ENCODE measurements at places on chromosomes 13 and 19. TPM values are rescaled to one million over a fixed set of nuclear protein-coding genes. Genes with fewer than 3 reads are reported as not detected.
A peak's percentile ranks its signal among the peaks of the same experiment; 100 is the strongest.

- H3K4me3 ChIP-seq, result no peak overlapping the region
- no peak overlapping the region for H3K27ac ChIP-seq
- H3K27me3 ChIP-seq, result no peaks in the 10 kb centered on the region
- DNase-seq, result no peak
- H3K36me3 ChIP-seq, result peaks cover 93% of the 10 kb centered on the region
- no peaks in the 10 kb centered on the region for H3K4me1 ChIP-seq
Measured at GRCh38 chr19:55240713-55241020, 12.1 kb upstream of the TMEM86B start.

- no peak for DNase-seq
- no peak overlapping the region for H3K4me3 ChIP-seq
- no peak overlapping the region for H3K27ac ChIP-seq
- H3K4me1 ChIP-seq, result no peaks in the 10 kb centered on the region
- no peaks in the 10 kb centered on the region for H3K36me3 ChIP-seq
Measured at GRCh38 chr19:30060531-30061222, 118.6 kb downstream of the URI1 start.

- no peak overlapping the region for H3K4me3 ChIP-seq
- H3K4me1 ChIP-seq, result peaks cover 2% of the 10 kb centered on the region
- no peaks in the 10 kb centered on the region for H3K36me3 ChIP-seq
Measured at GRCh38 chr13:110868720-110869119, 46.1 kb downstream of the ANKRD10 start.

DNA sequence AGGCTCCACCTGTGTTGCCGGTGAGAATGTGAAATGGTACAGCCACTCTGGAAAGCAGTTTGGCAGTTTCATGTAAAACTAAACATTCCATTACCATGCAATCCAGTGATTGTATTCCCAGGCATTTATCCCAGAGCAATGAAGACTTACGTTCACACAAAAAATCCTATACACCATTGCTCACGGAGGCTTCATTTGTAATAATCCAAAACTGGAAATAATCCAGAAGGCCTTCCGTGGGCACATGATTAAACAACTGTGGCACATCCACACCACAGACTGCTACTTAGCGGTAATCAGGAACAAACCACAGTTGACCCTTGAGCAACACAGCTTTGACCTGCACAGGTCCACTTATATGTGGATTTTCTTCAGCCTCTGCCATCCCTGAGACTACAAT is 339.7 kb downstream of the MTUS2 start:
- DNase-seq, result no peak
- no peaks in the 10 kb centered on the region for H3K4me1 ChIP-seq
- no peak overlapping the region for H3K4me3 ChIP-seq
- H3K27me3 ChIP-seq, result no peaks in the 10 kb centered on the region
- no peak overlapping the region for H3K27ac ChIP-seq

DNA sequence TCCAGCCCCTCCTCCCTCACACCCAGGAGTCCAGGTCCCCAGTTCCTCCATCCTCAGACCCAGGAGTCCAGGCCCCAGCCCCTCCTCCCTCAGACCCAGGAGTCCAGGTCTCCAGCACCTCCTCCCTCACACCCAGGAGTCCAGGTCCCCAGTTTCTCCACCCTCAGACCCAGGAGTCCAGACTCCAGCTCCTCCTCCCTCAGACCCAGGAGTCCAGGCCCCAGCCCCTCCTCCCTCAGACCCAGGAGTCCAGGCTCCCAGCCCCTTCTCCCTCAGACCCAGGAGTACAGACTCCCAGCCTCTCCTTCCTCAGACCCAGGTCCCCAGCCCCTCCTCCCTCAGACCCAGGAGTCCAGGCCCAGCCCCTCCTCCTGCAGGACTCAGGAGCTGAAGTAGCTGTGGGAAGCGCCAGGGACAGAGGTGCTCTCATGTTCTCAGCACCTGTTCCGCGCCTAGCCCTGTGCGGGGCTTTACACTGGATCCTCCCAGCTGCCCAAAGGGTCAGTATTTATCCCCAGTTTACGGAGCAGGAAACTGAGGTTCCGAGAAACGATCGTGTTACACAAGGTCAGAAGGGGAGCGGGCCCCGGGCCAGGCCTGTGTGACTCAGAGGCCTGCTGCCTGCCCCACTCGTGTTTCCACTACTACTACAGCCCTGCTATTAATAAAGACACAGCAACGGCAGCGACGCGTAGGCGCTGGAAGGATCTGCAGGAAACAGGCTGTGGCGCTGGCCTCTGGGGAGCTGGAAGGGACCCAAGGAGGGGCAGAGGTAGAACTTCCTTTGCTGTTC is 1.7 kb upstream of the SBK3 start:
- no peaks in the 10 kb centered on the region for H3K36me3 ChIP-seq
- H3K27me3 ChIP-seq, result no peaks in the 10 kb centered on the region
- no peak overlapping the region for H3K27ac ChIP-seq
- DNase-seq, result no peak
- no peaks in the 10 kb centered on the region for H3K4me1 ChIP-seq
- no peak overlapping the region for H3K4me3 ChIP-seq

- no peak overlapping the region for H3K4me3 ChIP-seq
- no peak overlapping the region for H3K27ac ChIP-seq
- H3K36me3 ChIP-seq, result peaks cover 6% of the 10 kb centered on the region
- H3K27me3 ChIP-seq, result no peaks in the 10 kb centered on the region
- peaks cover 24% of the 10 kb centered on the region for H3K4me1 ChIP-seq
Measured at GRCh38 chr19:29983568-29983967, 41.5 kb downstream of the URI1 start.

GRCh38 chr19:19532806-19533701 is 4.3 kb downstream of the YJEFN3 start:
- no peak overlapping the region for H3K27ac ChIP-seq
- H3K27me3 ChIP-seq, result no peaks in the 10 kb centered on the region
- no peak overlapping the region for H3K4me3 ChIP-seq
- peaks cover 12% of the 10 kb centered on the region for H3K4me1 ChIP-seq
- peak; percentile 17 for DNase-seq

- peak overlapping the region; percentile 90 for H3K27ac ChIP-seq
- H3K27me3 ChIP-seq, result no peaks in the 10 kb centered on the region
- DNase-seq, result no peak
- H3K4me1 ChIP-seq, result peaks cover 36% of the 10 kb centered on the region
- peaks cover 38% of the 10 kb centered on the region for H3K36me3 ChIP-seq
Measured at GRCh38 chr19:12938779-12939601, 581 bp downstream of the CALR start.

ZNF878 gene
- not detected for total RNA-seq

- no peaks in the 10 kb centered on the region for H3K36me3 ChIP-seq
- H3K27ac ChIP-seq, result no peak overlapping the region
- DNase-seq, result no peak
- no peak overlapping the region for H3K4me3 ChIP-seq
- H3K4me1 ChIP-seq, result no peaks in the 10 kb centered on the region
Measured at GRCh38 chr13:112446867-112447266, 70.7 kb downstream of the SPACA7 start.

KLK10 gene
- not detected for total RNA-seq

NUP62 gene
- total RNA-seq, result 68.2 TPM

GRCh38 chr13:28179974-28180373 is 41.6 kb downstream of the PAN3 start:
- no peak overlapping the region for H3K27ac ChIP-seq
- H3K4me3 ChIP-seq, result no peak overlapping the region
- DNase-seq, result no peak
- H3K27me3 ChIP-seq, result no peaks in the 10 kb centered on the region
- H3K36me3 ChIP-seq, result peaks cover 16% of the 10 kb centered on the region

All from CD4-positive, alpha-beta memory T cell (primary cell).